ENCODE measurements at places on chromosomes 2 and 18.

DNA sequence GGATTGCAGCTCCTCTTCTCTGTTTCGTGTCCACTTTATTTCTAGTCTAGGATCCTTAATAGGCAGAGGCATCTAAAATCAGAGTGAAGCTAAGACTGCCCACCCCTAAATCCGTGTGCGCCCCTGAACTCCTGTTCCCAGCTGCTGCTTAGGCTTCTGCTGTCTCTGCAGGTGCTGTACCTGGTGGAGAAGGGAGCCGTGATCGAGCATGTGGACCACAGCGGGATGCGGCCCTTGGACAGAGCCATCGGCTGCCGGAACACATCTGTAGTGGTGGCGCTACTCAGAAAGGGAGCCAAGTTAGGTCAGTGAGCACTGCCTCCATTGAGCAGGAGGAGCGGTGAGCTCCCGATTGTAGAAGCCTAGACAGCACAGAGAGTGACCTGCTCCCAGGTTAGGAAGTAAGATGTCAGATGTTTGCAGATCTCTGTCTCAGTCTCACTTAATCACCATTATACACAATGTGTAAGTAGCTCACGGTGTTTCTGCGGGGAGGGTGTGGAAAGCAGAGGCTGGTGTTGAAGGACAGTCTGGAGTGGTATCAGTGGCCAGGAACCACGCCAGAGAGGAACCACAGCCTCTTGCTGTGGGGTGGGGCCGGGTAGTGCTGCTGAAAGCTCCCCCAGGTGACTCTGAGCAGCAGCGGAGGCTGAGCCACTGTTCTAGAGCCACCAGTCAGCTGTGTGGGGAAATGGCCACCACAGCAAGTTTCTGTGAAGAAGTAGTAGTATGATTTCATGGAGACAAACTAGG, 62.3 kb downstream of the WDSUB1 start:
- no peaks in the 10 kb centered on the region for H3K27me3 ChIP-seq
- H3K27ac ChIP-seq, result no peak overlapping the region
- H3K4me3 ChIP-seq, result no peak overlapping the region
- DNase-seq, result no peak

GRCh38 chr2:201926067-201926466, 107.6 kb upstream of the FZD7 start:
- H3K27ac ChIP-seq, result no peak overlapping the region
- H3K4me3 ChIP-seq, result no peak overlapping the region
- H3K36me3 ChIP-seq, result no peaks in the 10 kb centered on the region

DNA sequence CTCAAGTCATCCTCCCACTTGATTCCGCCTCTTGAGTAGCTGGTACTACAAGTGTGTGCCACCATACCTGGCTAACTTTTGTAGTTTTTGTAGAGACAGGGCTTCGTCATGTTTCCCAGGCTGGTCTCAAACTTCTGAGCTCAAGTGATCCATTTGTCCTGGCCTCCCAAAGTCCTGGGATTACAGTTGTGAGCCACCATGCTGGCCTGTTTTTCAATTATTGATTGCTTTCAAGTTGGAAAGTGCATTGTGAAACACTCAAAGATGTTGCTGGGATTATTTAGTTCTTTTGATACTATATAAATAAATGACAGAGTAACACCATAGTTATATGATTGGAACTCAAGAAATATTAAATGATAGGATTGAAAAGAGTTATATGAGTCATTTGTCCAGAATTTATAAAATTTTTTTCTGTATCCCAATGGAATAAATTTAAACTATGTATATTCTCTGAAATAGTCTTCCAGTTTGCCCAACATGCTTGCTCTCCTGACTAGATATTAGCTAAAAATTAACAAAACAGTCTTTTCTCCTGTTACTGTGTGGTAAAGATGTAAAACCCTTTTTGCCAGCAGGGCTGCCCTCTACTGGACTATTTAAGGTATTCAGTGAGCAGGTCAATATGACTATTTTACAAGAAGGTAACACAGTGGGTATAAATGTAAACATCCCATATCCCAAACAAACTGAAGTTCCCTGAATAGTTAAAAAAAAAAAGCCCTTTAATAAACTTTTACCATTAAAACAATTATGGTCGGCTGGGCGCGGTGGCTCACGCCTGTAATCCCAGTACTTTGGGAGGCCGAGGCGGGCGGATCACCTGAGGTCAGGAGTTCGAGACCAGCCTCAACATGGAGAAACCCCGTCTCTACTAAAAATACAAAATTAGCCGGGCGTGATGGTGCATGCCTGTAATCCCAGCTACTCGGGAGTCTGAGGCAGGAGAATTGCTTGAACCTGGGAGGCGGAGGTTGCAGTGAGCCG, 42.7 kb downstream of the ACSL3 start:
- no peaks in the 10 kb centered on the region for H3K27me3 ChIP-seq
- no peak for DNase-seq
- no peaks in the 10 kb centered on the region for H3K36me3 ChIP-seq

DNA sequence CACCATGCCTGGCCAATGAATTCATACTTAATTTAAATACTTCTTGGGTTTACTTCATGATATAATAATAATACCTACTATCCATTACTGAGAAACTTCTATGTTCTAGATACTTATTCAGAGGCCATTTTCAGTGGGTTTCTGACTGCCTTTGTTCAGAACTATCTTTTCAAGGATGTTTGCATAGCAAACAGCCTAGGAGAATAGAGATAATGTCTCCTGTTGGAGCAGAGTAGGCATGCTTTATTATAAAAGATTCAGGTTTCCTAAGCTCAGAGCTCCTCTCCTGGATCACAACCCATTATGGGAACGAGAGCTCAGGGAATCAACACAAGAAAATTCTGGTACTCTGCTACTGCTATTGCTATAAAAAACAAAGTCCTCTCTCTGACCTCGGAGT, 11.1 kb downstream of the FASTKD1 start:
- no peak overlapping the region for H3K27ac ChIP-seq
- DNase-seq, result no peak
- no peaks in the 10 kb centered on the region for H3K27me3 ChIP-seq
- no peak overlapping the region for H3K4me3 ChIP-seq
- H3K36me3 ChIP-seq, result peaks cover 5% of the 10 kb centered on the region

DNA sequence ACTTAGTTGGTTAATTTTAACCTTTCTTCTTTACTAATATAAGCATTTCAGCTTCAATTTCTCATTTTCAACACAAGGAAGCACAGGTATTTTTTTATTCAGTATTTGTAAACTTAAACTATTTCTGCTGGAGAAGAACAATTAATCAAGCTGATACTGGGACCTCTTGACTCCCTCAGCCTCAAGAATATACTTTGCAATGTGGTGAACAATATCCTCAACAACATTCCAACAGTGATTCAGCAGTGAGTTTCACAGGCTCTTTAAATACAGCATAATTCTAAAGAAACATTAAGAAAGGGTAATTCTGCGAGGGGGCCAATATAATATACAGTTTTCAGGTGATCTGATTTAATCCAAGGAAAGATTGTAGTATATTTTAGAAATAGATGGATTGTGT, 10.0 kb downstream of the RAPGEF4 start:
- no peak overlapping the region for H3K27ac ChIP-seq
- no peaks in the 10 kb centered on the region for H3K36me3 ChIP-seq
- no peak overlapping the region for H3K4me3 ChIP-seq
- DNase-seq, result no peak

DNA sequence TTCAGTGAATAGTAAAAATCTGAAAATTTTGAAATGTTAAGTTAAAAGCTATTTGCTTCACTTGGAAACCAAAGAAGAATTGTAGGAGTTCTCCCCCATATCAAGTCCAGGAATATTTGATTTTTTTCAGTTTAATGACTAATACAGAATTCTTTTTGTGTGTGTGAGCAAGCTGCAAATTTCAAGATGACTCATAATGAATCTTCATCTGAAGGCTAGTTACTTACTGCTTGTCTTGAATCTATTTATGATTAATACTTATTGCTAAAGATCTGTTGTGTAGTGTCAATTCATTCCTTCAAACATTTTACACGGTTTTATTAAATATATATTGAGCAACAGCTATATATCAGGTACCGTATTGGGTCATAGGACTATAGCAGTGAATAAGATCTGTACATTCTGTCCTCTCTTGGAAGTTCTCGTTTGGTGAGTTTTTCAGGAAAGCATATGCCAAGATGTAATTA, 47.8 kb upstream of the CAVIN2 start:
- H3K4me3 ChIP-seq, result no peak overlapping the region
- no peak for DNase-seq
- H3K27me3 ChIP-seq, result no peaks in the 10 kb centered on the region
- H3K4me1 ChIP-seq, result no peaks in the 10 kb centered on the region
- H3K27ac ChIP-seq, result no peak overlapping the region

DNA sequence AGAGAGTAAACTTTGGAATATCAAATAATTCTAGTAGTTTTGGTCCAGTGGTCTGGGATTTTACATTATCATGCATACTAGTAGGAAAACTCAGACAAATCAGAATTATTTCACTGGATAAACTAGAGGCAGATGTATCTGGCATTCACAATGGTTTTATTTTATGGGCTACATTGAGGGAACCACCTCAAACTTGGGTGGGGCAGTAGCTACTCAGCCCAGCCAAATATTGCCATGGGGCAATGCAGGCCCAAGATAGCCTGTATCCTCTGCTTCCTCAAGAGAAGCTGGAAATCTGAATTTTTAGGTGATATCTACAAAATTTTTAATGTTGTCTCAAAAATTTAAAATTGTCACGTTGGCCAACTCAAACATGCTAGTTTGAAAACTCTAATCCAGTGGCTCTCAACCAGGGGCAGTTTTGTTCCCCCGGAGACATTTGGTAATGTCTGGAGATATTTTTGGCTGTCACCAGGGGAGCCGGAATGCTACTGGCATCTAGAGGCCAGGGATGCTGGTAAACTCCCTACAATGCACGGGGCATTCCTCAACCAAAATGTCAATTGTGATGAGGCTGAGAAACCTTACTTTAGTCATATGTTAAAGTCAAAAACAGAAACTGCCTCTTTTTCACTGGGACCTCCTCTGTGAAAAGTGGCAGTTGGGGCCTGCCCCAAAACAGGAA, 172.8 kb upstream of the SPRED2 start:
- H3K4me3 ChIP-seq, result no peak overlapping the region
- H3K36me3 ChIP-seq, result no peaks in the 10 kb centered on the region

DNA sequence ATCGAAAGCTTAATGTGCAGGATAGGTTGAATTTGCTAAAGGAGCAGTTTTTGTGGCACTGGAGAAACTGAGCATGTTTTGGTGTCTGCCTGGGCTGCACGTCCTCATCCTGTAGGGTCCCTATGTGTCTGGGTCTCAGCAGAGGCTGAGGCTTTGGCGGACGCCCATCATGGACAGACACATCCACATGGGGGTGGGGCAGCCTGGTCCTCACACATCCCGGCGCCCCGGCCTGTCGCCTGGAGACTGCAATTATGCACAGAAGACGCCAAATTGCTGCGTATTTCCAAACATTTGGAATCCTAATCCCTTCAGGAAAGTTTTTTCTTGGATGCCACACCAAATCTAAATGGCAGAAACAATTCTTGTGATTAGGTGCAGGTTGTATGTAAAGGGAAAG, 128.2 kb upstream of the TWIST2 start:
- H3K27me3 ChIP-seq, result no peaks in the 10 kb centered on the region
- H3K4me1 ChIP-seq, result peaks cover 8% of the 10 kb centered on the region
- no peak overlapping the region for H3K27ac ChIP-seq
- H3K36me3 ChIP-seq, result no peaks in the 10 kb centered on the region
- H3K4me3 ChIP-seq, result no peak overlapping the region

- H3K36me3 ChIP-seq, result peaks cover 3% of the 10 kb centered on the region
- peak overlapping the region; percentile 86 for H3K4me3 ChIP-seq
- H3K4me1 ChIP-seq, result no peaks in the 10 kb centered on the region
- no peak for DNase-seq
- H3K27ac ChIP-seq, result no peak overlapping the region
These were observed 1.0 kb downstream of the ZDBF2 start for GRCh38 chr2:206275312-206276055.

DNA sequence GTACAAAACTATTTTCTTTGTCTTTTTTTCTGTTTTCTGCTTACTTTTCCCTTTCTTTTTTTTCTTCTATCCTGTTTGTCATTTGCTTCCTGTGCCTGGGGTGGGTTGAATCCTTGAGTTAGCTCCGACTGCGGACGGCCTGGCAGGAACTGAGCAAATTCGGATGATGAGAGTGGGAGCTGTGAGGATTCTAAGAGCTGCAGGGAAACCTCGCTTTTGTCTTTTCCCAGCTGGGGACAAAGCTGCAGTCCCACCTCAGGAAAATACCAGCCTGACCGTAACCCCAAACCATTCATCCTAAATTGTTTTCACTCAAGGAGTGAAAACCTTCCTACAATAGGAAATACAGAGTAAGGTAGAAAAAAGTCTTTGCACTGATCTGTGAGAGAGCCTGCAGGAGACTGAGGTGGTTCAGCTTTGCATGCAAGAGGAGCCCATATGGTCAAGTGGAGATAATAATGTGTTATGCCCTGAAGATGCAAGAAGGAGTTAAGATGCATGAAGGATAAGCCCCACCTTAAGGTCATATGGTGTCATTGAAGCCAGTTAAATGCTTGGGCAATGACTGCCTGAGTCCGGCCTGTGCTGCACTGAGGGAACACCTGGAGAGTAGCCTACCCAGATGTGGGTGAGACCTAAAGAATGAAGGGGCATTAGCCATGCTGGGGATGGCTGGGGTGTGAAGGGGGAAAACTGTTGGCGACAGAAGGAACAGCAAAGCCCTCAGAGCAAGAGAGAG, 31.7 kb upstream of the ARL4C start:
- no peak for DNase-seq
- H3K4me1 ChIP-seq, result peaks cover 12% of the 10 kb centered on the region
- H3K36me3 ChIP-seq, result no peaks in the 10 kb centered on the region
- H3K4me3 ChIP-seq, result no peak overlapping the region
- H3K27ac ChIP-seq, result no peak overlapping the region
- H3K27me3 ChIP-seq, result no peaks in the 10 kb centered on the region

DNA sequence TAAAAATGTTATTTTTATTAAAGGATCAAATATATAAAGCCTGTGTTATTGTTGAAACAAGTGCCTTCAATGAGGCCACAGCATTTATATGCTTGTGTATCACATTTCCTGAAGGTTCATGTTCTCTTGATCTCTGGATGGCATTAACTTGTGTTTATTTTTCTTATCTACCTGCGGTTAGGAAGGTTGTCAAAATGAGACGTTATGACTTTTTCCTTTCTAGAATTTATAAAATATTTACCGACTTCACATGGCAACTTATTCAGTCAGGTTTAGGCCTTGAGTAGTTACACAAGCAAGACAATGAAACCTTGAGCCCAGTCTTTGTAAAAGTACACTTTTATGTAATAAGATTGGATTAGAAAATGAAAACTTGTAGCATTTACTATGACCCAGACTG, 196.4 kb upstream of the ACVR2A start:
- DNase-seq, result no peak
- H3K27me3 ChIP-seq, result no peaks in the 10 kb centered on the region
- no peak overlapping the region for H3K27ac ChIP-seq
- H3K4me1 ChIP-seq, result peaks cover 11% of the 10 kb centered on the region

Measured in H1 (cell line).